CD4-positive, alpha-beta T cell treated with Interleukin-6 at 100 ng/mL for 8 hours (primary cell): ENCODE measurements at places on chromosomes 6 and 20.

- DNase-seq, result peak; percentile 42
Observed at GRCh38 chr6:33886673-33887144, 82.9 kb upstream of the MLN start.

- no peak for DNase-seq
Observed at GRCh38 chr6:168374051-168374502, 54.5 kb upstream of the DACT2 start.

- DNase-seq, result no peak
Observed at GRCh38 chr20:51175724-51176123, 152.8 kb upstream of the KCNG1 start.

DNA sequence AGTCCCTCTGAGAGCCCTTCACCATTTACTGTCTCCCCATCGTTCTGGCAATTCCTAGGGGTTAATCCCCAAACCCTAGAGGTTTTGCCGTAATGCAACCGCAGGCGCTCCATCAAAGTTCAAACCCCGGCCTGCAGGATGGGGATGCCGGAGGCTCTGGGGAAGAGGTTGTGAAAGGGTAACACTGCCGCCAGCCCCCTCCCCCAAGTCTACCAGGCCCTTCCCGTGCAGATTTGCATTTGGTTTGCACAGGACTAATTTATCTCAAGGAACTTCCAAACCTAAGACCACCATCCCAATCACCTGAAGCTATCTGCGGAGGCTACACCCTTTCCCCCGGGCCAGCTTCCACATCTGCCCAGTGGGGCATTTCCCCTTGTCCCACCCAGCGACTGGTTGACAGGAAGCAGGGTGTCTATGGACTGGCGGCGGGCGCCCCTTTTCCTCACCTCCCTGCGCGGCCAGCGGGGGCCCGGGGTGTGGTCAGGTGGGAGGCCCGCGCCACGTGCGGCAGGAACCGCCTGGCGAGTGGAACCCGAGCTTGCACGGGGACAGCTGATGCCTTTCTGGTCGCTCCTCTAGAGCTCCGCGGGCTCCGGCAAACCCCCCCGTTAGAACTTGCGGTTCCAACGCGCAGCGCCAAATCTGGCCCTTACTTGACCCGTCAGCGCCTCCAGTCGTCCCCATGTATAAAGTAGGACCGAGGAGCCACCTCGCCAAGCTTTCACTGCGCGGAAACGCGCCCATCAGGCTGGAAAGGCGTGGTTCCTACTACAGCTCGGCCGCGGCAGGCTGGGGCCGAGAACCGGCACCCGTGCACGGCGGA, 9.4 kb upstream of the SLC4A11 start:
- DNase-seq, result no peak

DNA sequence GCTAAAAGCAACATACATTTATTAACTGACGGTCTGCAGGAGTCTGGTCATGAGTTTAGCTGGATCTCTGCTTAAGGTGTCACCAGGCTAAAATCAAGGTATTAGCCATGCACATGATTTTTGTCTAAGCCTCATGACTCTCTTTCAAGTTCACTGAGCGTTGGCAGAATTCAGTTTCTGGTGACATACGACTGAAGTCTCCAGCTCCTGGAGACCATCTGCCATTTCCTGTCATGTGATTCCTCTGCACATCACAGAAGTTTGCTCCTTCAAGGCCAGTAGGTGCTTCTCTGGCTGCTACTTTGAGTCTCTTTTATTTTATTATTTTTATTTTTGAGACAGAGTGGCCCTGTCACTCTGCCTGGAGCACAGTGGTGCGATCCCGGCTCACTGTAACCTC, 148.4 kb upstream of the EYA4 start:
- no peak for DNase-seq

- DNase-seq, result no peak
Observed at GRCh38 chr6:40169878-40170277, 235.6 kb upstream of the MOCS1 start.

DNA sequence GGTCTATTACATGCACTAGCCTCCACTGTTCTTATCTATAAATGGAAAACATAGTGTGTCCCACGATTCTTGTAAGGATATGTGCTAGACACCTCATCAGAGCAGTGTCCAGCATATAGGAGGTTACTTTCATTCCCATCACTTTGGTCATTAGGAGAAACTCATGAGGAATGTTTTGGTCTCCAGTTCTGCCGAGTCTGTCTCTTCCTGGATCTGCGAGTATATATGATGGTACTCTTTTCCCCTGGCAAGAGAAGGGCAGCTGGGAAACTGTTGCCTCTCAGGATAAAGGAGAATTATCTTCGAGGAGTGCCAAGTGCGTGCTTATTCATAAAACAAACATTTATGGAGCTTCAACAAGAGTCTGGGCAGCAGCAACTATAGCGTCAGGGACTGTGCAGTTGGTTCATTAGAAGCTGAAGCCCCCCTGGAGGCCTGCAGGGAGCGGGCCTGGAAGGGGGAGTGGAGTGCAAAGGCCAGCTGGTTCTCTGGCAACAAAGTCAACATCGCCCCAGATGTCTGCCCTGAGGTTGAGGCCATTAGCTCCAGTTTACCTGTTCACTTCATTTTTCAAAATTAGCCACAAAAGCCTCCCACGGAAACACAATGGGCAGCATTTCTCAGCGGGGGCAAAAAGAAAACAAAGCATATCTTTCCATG, 811.9 kb downstream of the MAFB start:
- no peak for DNase-seq

DNA sequence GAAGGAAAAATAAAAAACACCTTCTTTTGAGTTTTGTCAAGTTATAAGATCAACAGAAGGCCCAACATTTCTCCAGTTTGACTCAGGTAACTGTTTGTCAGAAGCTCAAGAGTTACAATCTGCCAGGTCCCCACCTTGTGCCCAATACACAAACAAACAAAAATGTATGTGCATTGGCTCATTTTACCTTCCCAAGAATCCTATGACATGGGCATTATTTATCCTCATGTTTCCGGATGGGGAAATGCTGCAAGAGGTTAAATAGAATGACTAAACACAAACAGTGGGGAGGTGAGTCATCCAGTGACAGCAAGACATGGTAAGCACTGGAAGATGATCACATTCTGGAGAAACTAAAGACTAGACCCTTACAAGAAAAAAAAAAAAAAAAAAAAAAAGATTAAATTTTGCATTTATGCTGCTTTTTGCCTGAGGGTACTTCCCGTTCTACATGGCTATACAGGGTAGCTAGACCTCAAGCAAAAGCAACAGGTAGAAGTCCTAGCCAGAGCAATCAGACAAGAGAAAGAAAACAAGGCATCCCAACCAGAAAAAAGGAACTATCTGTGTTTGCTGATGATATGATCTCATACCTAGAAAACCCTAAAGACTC, 23.6 kb upstream of the ANKRD60 start:
- no peak for DNase-seq

- DNase-seq, result no peak
Observed at GRCh38 chr6:104642871-104643270, 216.8 kb downstream of the HACE1 start.

GRCh38 chr20:8152183-8152582, 20.1 kb downstream of the PLCB1 start:
- DNase-seq, result no peak

- no peak for DNase-seq
Observed at GRCh38 chr20:63930971-63931553, 25.2 kb downstream of the UCKL1 start.

- no peak for DNase-seq
Observed at GRCh38 chr20:63452821-63453523, 19.5 kb downstream of the KCNQ2 start.

GRCh38 chr6:74871757-74872156, 334.1 kb downstream of the COL12A1 start:
- no peak for DNase-seq

DNA sequence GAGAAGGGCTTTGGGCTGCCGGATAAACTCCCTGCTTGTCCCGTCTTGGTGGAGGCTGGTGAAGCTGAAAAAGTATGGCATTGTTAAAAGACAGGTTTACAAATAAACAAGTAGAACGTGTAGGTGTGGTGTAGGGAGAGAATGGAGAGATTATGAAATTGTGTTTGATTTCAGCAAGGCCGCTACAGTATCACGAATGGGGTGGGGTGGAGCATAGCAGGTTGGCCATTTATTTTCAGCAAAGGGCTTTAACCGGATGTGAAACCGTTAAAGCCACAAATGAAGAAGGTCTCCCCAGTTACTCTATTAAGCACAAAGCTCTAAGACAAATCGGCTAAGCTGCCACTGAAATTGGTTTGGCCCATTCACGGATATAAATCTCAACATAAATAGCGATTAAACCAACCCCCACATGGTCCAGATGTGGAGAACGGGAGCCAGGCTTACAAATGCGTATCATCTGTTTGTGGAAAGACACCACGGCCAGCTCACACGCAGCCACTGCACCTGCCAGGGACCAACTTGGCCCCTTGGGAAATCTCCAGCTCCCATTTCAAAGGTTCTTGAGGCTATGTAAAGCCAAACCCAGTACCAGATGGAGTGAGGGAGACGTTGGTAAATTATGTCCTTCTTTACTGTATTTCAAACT, 94.0 kb downstream of the ZMYND8 start:
- no peak for DNase-seq

DNA sequence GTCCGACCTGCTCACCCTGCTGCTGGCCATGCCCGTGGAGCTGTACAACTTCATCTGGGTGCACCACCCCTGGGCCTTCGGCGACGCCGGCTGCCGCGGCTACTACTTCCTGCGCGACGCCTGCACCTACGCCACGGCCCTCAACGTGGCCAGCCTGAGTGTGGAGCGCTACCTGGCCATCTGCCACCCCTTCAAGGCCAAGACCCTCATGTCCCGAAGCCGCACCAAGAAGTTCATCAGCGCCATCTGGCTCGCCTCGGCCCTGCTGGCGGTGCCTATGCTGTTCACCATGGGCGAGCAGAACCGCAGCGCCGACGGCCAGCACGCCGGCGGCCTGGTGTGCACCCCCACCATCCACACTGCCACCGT, 885 bp downstream of the NTSR1 start:
- DNase-seq, result no peak

DNA sequence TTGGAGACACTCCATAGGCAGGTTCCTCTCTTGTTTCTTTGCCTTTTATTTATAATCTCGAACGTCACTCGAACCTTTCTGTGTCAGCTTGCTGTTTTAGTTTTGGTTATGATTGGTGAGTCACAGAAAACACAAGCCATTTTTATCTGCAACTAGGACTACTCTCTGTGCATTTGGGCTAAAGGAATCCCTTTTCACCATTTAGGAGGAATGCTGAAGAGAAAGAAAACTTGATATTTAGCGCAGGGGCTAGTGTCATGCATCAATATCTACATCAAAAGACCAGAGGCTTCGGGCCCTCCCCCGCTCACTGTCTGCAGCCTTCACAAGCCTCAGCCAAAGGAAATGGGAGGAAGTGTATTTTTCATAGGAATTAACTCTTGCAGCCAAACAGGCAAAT, 507.8 kb upstream of the CITED2 start:
- no peak for DNase-seq

DNA sequence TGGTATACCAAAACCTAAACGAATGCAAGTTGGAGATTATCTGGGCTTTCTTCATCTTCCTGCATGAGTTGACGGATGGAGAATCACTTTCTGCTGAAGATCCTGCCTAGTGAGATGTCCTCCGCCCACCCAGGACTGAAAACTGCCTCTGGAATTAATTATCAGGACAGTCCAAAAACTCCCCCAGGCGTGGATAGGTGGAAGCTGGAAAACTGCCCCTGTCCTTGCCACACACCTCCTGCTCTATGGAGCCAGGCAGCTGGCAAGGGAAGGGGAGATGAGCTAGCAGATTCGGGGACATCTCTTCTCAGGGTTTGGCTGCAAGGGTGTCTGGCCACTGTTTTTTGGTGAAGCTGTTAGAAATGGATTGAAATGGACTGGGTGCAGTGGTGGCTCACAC, 89.3 kb upstream of the ZNFX1 start:
- DNase-seq, result no peak

- no peak for DNase-seq
Observed at GRCh38 chr6:37665304-37665703, 32.4 kb downstream of the MDGA1 start.

- no peak for DNase-seq
Observed at GRCh38 chr6:35248300-35248699, 11.2 kb upstream of the ZNF76 start.

DNA sequence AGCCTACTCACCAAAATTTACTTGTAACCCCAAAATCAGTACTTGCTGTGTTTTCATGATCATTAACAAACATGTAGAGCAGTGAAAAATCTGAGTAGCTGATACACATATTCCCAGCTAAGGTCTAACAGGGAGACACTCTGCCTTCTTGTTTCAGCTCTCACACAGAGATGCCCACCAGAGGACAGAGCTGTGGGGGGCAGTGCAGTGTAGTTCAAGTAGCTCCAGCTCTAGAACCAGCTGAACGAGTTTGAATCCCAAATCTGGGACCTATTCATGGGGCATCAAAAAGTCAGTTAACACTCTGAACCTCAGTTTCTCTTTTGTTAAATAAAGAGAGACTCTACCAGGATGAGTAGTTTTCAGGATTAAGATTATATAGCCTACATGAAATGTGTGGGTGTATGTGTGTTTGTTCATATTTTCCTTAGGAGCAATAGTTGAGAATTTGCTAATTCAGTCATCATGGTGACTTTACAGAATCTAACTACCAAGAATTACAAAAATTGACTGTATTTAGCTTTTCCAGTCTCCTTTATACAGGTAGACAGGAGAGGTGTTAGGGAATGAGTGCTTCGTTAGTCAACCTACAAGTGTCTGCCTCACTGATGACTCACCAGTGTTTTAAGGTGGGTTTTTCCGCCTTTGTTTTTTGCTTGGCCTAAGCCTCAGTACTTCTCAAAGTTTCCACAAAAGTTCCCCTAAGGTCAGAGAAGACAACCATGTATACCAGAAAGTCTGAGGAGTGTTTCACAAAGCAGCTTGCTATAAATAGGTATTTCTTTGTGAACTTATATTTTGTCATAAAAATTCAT, 164.0 kb upstream of the RUNX2 start:
- DNase-seq, result no peak

DNA sequence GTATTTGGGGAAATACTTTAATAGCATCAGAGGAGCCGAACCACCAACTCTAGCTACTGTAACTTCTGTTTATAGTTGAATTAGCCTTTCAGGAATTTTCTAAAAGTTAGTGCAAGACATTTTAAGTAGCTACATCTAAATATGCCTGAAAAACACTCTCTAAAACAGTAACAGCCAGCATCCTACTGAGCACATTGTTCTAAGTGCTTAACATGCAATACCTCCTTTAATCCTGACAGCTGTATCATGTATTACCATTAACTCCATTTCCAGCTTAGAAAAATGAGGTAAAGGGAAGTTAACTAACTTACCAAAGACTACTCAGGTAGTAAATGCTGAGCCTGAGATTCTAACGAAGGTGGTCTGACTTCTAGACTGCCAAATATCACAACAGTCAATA, 120.7 kb downstream of the DST start:
- DNase-seq, result no peak

GRCh38 chr20:49914310-49915117, 815 bp downstream of the SPATA2 start:
- DNase-seq, result no peak

GRCh38 chr6:90249458-90249857, 47.2 kb downstream of the BACH2 start:
- DNase-seq, result no peak
